ENCODE measurements at places on chromosomes 7 and 10.

DNA sequence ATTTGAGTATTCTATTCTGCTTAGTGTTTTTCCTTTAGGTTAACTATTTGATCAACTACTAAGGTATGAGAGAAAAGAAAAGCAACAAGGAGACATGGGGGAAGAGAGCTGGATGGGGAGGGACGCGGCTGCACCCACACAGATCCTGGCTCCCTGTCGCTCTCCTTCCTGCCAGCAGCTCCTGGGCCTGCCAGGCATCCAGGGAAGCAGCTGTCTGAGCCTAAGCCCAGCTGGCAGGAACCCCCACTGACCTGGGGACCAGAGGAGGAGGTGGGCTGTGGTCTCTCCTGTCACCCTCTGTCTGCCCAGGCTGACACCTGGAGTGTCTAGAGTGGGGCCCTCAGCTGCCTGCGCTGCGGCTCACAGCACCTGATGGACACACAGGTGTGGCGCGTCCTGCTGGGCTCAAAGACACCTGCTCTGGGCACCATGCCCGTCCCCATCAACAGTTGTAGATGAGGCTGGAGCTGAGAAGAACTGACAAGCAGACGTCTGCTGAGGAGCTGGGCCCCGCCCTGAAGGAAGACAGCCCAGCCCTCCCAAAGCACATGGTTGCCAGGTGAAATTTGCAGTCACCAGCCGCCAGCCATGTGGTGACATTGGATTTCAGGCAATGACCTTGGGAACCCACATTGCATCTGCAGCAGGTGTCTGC, 207.9 kb downstream of the PLXNA4 start:
- no peak for DNase-seq

DNA sequence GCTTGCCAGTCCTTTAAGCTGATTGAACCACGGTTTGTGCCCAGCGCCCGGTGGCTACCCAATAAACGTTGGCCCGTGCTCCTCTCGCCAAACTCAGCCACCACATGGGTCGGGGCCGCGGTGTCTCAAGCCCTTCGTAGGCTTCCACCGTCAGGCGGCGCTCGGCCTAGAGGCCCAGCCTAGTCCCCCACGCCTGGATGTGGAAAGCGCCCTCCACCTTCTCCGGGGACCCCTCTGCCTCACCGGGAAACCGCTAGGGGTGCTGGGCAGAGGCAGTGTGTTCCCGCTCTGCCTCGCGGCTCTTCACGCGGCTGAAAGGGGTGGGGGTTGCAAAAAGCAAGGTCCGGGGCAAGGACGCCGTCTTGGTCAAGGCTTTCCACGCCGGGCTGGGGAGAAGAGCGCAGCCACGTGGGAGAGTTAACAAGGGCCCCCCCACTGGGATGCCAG, 29.8 kb downstream of the LEP start:
- no peak for DNase-seq

GRCh38 chr10:78802431-78802830, 266.3 kb upstream of the ZMIZ1 start:
- DNase-seq = no peak

GRCh38 chr10:84946904-84947303, 618.5 kb downstream of the CCSER2 start:
- no peak for DNase-seq

DNA sequence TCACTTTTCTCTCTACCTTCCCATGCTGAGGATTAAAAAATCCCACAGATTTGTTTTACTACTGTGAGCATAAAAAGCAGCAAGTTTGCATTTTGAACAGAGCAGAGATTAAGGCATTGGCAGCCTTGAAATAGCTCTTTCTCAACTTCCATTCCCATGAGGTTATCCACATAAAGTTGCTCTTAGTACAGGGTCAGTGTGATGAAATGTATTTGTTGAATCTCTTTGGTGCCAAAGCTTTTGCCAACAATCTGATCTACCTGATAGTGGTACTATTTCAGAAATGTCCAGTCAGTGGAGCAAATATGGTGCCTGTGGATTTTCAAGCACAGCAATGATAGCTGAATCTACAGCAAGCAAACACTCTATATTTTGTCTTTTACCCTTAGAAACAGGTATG, 254.8 kb downstream of the INHBA start:
- no peak for DNase-seq

DNA sequence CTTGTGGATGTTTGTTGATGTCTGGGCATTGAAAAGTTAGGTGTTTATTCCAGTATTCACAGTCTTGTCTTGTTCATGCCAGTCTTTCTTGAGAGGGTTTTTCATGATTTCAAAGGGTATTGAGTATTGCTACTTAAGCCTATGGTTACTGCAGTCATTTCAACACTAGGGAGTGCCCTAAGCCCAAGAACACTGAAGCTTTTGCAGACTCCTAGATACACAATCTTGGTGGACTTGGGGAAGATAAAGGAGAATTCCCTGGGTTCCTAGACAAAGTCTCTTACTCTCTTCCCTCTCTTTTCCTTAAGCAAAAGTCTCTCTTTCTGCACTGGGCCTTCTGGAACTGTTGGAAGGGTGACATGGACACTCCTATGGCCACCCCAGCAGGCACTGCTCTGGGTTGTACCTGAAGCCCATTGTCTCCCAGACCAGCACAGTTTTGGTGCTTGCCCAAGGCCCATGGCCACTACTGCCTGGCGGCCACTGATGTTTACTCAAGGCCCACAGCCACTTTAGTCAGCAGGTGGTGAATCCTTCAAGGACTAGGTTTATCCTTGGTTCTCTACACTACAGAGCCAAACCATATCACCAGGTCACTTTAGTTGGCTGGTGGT, 24.9 kb downstream of the SAMD9 start:
- DNase-seq = no peak

DNA sequence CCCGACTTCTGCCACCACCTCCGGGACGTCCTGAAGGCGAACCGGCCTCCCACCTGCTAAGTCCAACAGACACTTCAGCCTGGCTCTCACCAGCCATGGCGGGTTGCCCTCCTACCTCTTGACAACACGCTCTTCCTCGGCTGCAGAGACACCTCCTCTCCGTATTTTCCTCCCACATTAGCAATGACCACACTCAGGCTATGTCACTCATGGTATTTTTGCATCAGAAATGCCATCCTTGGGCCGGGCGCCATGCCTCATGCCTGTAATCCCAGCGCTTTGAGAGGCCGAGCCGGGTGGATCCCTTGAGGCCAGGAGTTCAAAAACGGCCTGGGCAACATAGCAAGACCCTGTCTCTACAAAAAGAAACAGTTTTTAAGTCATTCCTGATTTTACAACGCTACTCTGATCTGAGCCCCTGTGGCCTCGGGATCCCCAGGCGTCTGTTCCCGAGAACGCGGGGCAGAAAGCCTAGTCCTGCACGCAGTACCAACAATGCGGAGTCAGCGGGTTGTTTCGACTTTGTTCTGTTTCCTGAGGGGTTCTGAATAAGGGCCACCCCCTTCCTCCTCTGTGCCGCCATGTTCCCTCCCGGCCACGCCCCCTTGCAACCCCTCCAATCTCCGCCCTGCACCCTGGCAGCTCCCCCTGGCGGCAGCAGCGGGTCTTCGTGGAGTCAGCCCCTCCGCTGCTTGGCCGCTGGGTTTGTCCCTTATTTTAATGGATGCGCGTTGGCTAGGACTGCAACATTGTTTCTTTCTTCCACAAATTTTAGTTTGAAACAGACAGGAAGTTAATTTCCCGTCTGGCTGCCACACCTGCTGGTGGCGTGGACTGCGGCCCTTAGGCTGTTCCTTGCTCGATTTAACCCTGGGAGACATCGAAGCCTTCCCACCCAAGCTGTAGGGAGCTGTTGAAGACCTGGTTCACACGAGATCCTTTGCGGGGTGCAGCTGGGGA, 9.7 kb upstream of the ZFAND2A start:
- peak; percentile 96 for DNase-seq

DNA sequence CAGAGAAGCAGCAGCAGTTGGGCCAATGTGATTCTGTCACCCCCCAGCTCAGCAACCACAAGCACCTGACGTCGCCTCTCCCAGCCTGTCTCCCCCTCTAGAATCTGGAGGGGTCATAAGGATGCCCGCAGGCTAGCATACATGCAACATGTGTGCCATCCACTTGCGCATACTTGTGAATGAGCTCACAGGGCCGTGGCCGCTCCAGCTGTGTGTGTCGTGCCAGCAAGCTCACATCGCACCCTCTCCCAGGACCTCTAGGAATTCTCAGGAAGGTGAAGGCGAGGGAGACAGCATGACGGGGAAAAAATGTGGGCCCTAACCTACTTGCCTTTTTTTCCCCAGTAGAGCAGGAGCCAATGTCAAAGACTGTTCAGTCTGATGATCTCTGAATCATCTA, 80.3 kb downstream of the STRA8 start:
- no peak for DNase-seq

DNA sequence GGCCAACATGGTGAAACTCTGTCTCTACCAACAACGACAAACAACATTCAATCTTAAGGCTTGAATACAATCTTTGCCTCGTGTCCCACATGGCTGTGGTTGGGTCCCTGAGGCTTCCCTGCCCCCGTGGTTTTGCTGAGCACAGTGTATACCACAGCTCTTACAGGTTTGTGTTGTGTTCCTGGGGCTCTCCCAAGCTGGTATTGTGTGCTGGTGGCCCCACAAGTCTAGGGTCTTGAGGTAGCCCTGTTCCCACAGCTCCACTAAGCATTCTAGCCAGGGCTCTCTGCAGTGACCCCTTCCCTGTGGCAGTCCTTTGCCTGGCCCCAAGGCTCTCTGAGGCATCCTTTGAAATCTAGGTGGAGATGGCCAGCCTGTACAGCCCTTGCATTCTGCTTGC, 68.0 kb upstream of the CCNY start:
- no peak for DNase-seq

DNA sequence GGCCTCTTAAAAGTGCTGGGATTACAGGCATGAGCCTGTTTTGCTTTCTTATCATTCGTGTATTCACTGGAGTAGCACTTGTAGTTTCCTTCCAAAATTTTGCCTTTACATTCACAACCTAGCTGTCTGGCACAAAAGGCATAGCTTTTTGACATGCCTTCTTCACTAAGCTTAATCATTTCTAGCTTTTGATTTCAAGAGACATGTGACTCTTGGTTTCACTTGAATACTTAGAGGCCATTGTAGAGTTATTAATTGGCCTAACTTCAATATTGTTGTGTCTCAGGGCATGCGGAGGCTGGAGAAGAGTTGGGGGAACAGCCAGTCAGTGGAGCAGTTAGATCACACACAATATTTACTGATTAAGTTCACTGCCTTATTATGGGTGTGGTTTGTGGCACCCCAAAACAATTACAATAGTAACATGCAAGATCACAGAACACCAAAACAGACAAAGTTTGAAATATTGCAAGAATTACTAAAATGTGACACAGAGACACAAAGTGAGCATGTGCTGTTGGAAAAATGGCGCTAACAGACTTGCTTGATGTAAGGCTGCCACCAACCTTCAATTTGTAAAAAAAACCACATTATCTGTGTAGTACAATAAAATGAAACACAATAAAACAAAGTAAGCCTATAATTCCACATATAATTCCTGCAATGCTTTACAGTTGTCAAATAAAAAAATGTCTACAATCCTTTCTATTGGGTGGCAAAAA, 43.1 kb downstream of the BRAF start:
- no peak for DNase-seq

GRCh38 chr10:133283931-133284330, 7.3 kb upstream of the ADAM8 start:
- DNase-seq = no peak

DNA sequence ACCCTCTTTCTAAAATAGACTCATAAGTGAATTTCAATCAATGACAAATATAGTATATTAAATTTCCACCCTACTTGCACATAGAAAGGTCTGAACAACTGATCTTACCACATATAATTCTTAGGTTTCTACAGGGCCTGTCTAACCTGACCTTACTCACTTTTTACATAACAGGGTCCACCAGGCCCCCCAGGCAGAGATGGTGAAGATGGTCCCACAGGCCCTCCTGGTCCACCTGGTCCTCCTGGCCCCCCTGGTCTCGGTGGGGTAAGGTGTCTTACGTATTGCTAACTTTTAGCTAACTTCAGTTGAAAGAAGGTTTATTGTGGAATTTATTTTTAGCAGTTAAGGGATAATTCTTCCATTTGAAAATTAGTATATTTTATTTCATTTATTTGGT, 5.3 kb downstream of the COL1A2 start:
- no peak for DNase-seq

DNA sequence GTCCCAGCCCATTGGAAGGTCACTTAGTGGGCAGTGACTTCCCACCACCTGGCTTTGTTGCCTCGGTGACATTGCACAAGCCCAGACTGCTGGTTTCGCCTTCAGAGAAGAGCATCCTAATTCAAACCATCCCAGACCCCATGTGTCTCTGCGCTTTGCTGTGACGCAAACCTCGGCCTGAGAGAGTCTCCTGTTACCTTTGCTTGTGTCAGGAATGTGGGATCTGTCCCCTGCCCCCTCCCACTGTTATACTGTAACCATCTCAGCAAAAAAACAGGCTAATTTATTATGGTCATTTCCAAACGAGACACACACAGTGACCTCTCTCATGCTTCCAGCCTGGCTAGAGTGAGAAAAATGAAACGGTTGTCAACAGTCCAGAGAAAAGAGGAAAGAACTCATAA, 25.0 kb upstream of the AQP1 start:
- DNase-seq = no peak

- DNase-seq = no peak
Measured at GRCh38 chr10:100963826-100964225, 5.5 kb upstream of the SEMA4G start.

DNA sequence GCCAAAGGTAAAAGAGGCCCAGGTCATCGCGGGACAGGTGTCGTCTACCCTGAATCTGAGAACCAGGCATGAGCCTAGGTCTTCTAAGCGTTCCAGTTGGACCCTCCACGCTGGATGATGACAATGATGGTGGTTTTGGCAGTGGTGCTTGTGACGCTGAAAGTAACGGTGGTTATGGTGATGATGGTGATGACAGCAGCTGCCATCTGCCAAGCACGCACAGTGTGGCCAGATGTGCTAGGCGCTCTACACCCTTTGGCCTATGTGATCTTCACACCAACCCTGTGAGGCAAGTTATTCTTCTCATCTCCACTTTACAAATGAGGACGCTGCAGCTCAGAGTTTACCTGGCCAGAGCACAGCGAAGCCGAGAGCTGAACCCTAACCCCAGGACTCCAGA, 93.9 kb downstream of the FAM53B start:
- no peak for DNase-seq

- no peak for DNase-seq
Measured at GRCh38 chr10:29392376-29393021, 103.6 kb downstream of the LYZL1 start.

DNA sequence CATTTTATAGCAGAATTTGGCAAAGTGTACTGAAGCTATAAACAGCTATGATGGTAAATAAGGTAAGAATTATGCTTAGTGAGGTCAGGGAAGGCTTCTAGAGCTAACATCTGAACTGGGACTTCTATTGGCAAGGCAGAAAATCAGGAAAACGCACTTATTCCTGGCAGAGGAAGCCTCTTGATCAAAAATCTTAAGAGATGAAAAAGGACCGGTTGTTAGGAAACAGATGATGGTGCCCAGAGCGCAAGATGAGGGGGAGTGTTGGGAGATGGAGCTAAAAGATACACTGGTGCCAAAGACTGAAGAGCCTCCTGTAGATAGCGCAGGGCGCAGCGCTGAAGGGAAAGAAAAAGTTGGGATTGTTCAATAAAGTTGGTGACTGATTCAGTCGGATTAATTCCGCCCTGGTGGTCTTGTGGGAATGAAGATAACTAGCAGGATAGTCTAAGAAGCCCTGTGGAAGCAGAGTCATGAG, 550 bp upstream of the CALU start:
- no peak for DNase-seq

Data from stimulated activated CD8-positive, alpha-beta memory T cell treated with anti-CD3 and anti-CD28 coated beads, Interleukin-2, amount 100 ng/mL, for 48 hours (primary cell).